ENCODE measurements at places on chromosomes 6 and 20. TPM values are rescaled to one million over a fixed set of nuclear protein-coding genes. Genes with fewer than 3 reads are reported as not detected.

DNA sequence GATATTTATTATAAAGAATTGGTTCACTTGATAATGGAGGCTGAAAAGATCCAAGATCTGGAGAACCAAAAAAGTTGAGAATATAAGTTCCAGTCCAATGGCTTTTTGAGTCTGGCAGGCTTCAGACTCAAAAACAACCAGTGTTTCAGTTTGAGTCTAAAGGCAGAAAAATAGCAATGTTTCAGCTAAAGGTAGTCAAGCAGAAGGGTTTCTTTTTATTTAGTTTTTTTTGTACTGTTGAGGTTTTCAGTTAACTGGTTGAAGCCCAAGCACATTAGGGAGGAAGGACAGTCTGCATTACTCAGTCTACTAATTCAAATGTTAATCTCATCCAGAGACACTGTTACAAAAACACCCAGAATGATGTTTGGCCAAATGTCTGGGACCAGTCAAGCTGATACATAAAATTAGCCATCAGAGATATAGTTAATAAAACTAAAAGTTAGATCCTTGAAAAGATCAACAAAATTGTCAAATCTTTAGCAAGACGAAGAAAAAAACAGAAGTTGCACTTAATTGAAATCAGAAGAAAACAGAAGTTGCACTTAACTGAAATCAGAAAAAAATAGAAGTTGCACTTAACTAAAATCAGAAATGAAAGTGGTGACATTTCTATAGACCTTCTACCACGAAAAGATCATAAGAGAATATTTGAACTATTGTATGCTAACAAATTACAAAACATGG, 980.3 kb upstream of the FLRT3 start:
- DNase-seq: no peak

- no peak for DNase-seq
Measured at GRCh38 chr6:170039156-170040114, 251.4 kb downstream of the DLL1 start.

DNA sequence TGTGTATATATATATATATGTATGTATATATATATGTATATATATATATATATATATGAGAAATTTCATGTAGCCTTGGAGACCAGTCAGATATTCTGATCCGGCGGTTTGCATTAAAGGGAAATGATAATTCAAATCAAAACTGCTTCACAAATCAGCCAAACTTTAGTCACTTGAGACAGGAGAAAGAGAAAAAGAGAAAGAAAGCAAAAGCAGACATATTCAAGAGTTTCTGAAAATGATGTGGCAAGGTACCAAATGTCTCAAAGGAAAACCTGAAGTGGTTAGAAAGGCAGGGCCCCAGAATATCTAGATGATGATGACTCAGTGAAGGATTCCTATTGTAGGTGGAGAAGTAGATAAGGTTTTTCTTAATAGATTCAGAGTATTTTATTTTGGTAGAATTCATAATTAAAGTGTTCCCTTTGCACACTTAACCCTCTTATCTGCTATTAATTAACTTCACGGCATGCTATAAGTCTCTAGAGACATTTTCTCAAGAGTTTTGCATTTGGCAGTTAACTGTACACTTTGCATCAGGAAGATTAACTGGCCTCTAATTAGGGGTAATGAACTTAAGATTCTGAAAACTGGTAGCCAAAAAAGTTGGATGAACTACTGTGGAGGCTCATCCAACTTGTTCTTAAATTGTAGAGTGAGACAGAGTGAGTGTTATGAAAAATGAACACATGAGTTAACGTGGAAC, 50.1 kb upstream of the ASF1A start:
- DNase-seq: no peak

Gene SMOC2
- 56.2 TPM for polyA plus RNA-seq

Gene KHDC1
- 5.5 TPM for polyA plus RNA-seq

- DNase-seq: no peak
Measured at GRCh38 chr20:2357114-2357513, 23.6 kb upstream of the TGM6 start.

GRCh38 chr6:31470801-31471200, 27.1 kb upstream of the MICB start:
- DNase-seq: no peak

DNA sequence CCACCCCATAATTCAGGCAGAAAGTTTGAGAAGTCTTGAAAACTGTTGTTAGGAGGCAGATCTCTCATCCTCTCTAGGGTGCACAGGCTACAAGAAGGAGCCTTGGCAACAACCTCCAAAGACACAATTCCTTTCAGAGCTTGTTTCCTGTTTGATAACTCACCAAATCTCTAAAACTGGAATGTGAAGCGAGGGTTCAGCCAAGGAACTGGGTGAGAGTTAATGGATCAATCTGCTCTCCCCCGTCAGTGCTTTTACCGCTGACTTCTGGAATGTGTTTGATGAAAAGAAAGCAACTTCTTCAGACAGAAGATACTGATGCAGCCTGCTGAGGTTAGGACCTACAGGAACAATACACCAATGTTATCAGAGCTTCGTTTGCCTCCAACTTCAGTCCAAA, 171.8 kb upstream of the BMP2 start:
- DNase-seq: no peak

- no peak for DNase-seq
Measured at GRCh38 chr6:113481910-113482309, 375.2 kb upstream of the MARCKS start.

Gene BEND6
- polyA plus RNA-seq: 0.43 TPM

Gene OTOR
- polyA plus RNA-seq: not detected

- DNase-seq: no peak
Measured at GRCh38 chr20:62320581-62321354, 18.0 kb downstream of the ADRM1 start.

Gene SNAP25
- 1.1 TPM for polyA plus RNA-seq

DNA sequence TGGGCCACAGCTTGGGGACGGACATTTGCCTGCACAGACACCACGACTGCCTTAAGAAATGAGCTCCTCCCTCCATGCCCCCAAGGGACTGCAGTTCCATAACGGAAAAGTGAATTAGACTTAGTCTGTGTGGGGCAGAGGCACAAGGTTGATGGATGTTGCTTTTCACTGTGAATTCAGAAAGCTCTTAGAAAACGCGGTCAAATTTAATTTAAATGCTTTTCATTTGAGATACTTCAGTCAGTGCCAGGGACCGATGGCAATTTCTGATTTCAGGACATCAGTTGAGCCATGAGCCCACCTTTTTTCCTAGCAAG, 356.4 kb downstream of the KIF16B start:
- DNase-seq: no peak

DNA sequence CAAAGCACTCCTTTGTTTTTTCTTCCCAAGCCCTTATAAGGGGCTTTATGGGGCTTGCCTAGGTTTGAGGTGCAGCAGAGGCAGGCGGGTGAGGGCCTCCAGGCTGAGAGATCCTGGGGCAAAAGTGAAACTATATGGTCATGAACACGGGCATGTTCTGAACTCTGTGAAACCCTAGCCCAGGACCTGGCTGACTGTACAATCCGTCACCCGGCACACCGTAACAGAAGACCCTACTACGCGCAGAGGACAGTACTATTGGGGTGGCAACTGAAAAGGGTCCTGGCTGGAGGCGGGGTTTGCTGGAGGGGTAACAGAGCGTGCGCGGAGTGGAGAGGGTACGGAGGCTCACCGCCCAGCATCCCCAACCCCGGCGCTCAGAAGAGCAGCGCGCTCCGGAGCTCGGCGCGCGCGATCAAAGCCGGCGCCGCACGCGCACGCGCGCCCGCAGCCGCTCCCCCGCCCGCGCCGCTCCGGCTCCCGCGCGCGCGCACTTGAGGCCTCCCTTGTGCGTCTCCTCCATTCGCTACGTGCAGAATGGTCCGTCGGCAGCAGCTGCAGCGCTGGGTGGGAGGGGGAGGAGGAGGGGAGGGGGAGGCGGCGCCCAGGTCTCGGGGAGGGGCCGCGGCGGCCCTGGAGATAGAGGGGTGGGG, 54.2 kb downstream of the MRPL14 start:
- peak; percentile 95 for DNase-seq

Gene HLA-DQB1
- 9.4 TPM for polyA plus RNA-seq

- DNase-seq: no peak
Measured at GRCh38 chr6:39411001-39411400, 88.5 kb upstream of the KCNK16 start.

GRCh38 chr20:47305667-47306066, 50.8 kb downstream of the ZMYND8 start:
- DNase-seq: no peak

Gene ERGIC3
- 218 TPM for polyA plus RNA-seq

Gene ARMH2
- not detected for polyA plus RNA-seq

GRCh38 chr6:36827261-36828079, 11.8 kb downstream of the CPNE5 start:
- peak; percentile 43 for DNase-seq

DNA sequence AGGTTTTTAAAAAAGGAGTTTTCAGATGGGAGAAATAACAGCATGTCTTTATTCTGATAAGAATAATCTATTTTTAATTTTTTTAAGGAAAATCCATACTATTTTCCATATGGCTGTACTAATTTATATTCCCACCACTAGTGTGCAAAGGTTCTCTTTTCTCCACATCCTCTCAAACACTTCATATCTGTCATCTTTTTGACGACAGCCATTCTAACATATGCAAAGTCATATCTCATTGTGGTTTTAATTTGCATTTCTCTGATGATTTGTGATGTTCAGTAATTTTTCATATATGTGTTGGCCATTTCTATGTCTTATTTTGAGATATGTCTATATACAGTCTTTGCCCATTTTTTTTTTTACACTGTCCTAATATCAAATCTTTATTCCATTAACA, 280.6 kb upstream of the RUNX2 start:
- no peak for DNase-seq

DNA sequence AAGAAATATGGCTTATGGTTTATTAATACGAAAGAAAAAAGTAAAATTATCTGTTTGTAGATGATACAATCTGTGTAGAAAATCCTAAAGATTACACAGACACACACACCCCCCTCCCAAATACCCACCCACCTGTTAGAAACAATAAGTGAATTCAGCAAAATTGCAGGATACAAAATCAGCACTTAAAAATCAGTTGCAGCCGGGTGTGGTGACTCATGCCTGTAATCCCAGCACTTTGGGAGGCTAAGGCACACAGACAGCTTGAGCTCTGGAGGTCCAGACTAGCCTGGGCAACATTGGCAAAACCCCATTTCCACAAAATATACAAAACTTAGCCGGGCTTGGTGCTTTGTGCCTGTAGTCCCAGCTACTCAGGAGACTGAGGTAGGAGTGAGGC, 42.3 kb downstream of the NINL start:
- DNase-seq: no peak

DNA sequence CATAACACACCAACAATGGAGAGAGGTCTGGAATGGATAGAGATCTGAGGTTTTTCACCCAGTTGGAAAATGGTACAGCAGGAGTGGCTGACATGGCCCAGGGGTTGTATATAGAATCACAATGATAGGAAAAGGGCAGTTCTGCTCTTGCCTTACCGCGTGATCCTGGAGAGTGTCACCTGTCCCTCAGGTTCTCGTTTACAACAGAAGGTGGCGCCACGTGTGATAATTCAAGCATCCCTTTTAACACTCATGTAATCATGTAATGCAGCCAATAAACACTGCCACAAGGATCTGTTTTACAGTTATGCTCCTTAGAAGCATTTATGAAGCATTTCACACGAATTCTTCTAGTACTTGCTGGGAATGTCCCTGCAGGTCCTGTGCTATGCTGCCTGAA, 12.9 kb upstream of the WFDC2 start:
- no peak for DNase-seq

DNA sequence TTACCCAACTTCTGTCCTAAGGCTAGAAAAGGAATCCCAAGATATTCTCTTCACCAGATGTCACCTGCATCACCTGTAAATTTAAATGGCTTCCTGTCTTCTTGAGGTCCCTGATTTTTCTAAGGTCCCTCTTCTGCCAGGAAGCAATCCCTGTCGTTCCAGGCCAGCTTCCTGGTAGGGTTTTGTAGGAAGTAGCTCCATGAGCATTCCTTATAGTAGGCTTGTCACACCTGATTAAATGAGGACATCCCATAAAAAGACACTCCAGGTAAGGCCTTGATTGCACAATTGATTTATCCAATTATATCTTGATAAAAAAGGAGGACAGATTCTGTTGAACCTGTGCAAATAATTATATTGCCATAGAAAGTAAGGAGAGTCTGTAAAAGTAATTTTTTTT, 8.7 kb downstream of the RAB44 start:
- DNase-seq: no peak

DNA sequence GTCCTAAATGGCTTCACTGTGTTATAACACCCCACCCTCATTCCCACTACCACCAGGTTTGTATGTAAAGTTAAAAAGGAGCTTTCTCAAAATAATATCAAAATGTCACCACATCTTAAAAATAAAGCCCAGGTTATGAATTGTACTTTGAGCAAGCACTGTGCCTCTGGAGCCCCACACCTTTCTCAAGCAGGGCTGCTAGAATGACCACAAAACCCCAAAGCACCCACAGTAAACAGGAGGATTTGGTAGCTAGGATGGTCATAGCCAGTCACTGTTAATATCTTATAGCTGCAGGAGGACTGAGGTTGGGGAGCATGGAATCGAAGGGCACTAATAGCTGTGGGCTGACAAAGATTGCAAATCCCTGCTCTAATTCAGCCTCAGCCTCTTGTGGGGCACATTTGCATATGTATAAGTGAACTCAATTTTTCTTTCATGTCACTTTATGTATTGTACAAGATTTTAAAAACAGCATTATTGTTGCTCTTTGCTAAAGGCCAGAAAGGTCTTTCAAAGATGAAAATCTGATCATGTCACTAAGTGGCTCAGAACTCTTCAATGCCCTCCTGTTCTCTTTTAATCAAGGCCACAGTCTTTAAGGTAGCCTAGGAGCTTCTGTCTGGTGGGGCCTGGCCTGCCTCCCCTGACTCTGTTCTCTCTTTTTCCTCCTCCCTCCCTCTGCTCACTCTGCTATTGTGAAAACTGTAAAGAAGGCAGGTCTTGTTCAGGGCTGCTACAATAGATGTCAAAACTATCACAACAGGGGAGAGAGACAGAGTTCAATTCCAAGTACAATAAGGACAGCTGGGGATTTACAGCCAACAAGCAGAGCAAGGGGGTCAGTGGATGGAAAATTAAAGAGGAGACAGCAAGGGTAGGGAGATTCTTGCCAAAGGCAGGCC, 101.6 kb downstream of the TMEM200A start:
- DNase-seq: no peak

GRCh38 chr6:2186516-2186915, 58.9 kb downstream of the GMDS start:
- no peak for DNase-seq

DNA sequence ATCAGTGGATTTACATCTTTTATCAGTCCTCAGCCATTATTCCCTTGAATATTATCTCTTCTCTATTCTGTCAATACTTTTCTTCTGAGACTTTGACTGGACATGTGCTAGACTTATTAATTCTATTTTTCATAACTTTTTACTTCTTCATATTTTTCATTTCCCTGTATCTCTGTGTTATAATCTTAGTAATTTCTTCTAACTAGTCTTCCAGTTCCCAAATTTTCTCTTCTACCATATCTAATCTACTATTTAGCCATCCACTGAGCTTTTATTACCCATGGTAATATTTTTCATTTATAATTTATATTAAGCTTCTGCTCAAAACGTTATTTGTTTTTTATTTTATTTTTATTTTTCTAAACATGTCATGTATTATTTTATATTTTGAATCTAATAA, 13.1 kb upstream of the FNDC1 start:
- no peak for DNase-seq
